ENCODE measurements at places on chromosomes 4 and X.
A peak's percentile ranks its signal among the peaks of the same experiment; 100 is the strongest.

GRCh38 chrX:133985967-133986683 lies 731 bp upstream of the GPC3 start:
- no peak for DNase-seq

DNA sequence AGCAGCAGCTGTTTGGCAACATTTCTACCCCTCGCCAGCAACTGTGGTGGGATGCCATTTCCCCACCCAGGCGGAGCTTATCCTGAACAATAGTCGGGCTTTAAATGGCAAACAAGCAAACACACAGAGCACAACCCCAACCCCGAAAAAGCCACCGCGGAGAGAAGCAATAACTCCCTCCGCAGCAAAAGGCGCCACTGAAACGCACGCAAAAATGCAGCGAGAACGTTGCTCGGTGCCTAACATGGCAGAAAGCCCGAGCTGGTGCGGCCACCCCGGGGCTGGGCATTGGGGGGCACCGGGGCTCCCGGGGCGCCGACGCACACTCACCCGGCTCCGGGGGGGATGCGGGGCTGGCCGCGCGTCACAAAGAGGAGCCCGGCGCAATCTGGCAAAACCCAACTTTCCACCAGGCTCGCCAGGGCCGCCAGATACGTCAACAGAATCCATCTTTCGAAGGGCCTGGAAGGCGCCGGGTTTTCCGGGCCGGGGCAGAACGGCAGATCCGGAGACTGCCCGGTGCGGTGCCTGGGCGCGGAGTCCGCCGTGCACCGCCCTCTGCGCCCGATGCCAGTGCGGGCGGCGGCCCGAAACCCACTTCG lies 818 bp downstream of the RAI2 start:
- no peak for DNase-seq

DNA sequence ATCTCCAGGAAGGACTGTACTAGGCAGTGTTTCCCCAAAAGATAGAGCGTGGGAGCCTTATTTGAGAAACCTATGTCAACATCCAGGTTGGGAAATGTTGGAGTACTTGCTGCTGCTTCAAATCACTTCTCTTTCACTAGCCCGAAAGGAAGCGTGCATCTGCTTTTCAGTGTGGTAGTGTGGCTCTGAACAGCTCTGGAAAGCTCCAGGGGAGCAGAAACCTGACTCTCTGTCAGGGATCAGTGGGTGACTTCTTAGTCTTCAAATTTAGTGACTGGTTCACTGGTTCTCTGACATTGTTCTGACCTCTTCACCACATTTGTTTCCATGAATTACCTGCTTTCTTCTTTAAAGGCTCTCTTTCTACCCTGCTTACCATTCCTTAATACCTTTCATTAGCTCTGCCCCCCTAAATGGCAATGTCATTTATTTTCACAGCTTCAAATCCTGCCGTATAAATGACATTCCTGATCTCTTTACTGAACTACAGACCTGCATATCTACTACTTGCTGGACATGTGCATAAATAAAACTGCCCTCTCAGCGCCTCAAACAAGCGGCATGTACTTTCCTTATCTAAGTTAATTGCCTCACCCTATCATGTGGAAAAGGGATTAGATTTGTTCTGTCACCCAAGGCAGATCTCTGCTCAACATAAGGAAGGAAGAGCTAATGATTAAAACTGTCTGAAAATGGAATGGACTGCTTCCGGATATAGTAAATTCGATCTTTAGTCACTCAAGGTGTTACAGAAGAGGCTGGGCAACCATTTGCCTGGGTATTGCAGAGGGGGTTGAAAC lies 37.0 kb downstream of the DLG3 start:
- DNase-seq: no peak

DNA sequence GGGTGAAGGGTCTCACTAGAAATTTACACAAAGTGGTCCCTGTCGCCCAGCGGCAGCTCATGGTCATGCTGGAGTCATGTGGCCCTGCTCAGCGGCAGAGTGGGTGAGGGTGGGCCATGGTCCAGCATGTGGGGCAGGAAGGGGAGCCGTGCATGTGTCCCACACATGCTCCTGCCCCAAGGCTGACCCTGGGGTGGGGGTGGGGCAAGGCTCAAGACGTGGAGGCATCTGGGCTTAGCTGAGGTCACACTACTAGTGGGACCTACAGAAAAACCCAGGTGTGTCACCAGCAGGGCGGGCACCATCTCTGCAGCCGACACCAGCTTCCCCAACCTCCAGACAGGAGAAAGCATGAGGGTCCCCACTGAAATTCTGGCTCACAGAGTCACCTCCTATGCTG lies 42.4 kb downstream of the EVC start:
- no peak for DNase-seq

GRCh38 chrX:40933706-40934425 lies 151.4 kb upstream of the USP9X start:
- DNase-seq: peak; percentile 22

- DNase-seq: no peak
Observed at GRCh38 chr4:37973441-37973840, 13.2 kb downstream of the PTTG2 start.

GRCh38 chrX:7190157-7190556 lies 42.2 kb upstream of the PUDP start:
- DNase-seq: no peak

DNA sequence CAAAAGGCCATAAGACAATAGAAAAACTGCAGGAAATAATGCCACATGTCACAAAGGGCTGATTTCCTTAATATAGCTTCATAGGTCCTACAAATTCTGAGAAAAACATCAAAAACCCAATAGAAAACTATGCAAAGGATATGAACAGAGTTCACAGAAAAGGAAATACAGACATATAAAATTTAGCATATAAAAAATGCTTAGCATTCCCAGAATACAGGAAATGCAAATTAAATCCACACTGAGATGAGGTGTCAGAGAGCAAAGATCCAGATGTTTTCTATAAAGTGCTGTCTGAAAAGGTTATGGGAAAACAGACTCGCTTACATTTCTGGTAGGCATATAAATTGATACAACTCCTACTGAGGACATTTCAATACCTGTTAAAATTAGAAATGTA lies 33.8 kb downstream of the TXK start:
- no peak for DNase-seq

GRCh38 chr4:116088771-116089170 lies 975.4 kb upstream of the NDST4 start:
- DNase-seq: no peak

DNA sequence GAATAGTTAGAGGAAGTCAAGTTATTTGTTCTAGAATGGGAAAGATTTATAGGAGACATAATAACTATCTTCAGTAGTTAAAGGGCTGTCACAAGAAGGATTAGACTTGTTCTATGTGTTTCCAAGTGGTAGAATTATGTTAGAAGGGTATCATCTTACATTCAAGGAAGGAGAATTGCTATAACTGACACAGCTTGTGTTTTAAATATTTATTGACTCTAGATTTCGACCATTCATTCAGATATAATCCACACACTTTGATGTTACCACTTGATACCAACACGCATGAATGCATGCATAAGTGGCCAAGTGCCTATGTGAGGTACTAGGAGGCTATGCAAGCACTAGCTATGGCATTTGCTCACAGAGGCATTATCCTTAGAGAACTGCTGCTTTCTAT lies 122.7 kb downstream of the CCNB3 start:
- DNase-seq: no peak

DNA sequence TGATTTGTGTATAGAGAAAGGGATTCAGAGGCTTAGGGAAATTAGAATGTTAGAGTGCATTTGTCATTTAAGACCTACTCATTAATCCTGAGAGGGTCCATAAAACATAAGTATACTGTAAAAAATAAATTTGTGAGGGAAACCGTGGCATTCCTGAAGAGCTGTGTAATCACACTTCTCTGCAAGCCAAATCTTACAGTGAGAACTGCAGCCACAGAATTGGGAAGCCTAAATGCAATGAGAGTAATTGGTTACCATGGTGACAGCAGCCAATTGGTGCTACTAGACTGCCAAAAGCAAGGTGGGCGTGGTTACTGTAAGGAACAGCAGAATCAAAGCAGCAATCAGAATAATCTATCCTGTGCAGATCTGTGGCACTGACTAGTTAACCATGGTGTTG lies 345.2 kb upstream of the GRID2 start:
- no peak for DNase-seq

DNA sequence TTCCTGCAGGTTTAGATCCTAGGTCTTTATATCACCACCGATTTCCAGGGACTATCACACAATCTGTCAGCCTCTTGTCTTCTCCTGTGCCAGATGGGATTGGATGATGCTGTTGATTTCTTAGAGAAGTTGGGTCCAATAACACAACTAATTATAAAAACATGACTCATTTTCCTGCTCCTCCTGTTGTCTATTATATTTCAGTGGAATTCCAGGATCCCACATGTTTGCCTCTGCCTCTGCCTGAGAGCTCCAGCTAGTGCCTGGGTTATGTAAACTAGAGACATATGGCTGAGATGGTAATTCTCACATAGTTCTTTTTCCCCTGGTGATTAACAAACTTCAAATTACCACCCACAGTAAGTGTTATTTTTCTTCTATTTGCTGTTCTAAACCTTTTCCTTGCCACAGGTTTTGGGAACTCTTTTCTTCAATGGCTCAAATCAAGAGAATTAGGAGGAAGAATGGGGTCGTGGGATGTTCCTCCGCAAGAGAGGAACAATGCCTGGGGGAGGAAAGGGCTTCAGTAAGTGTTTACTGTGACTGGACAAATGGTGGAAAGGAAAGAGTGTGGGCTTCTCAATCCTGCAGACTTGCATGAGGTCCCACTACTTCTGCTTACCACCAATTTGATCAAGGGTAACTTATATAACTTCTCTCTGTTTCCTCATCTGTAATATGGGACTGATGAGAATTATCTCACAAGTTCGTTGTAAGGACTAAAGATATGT lies 3.4 kb upstream of the HOPX start:
- DNase-seq: no peak

DNA sequence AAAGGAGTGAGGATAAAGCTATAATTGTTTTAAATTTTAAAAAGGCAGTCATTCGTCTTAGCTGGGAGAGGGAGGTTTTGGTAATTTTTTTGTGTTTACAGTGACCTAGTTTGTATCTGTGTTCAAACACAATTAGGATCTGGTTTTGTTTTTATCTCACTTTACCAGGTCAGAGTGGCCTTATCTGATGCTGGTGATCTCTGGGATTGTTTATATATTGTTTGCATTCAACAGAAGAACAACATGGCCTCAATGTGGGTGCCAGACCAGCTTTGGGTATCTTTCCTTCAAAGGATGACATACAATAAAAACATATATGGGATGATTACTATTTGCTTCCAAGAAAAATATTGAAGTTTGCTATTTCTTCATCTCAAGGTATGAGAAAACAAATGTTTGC lies 272.2 kb upstream of the UGT8 start:
- no peak for DNase-seq

GRCh38 chrX:19904778-19905367 lies 17.5 kb upstream of the SH3KBP1 start:
- DNase-seq: peak; percentile 66

DNA sequence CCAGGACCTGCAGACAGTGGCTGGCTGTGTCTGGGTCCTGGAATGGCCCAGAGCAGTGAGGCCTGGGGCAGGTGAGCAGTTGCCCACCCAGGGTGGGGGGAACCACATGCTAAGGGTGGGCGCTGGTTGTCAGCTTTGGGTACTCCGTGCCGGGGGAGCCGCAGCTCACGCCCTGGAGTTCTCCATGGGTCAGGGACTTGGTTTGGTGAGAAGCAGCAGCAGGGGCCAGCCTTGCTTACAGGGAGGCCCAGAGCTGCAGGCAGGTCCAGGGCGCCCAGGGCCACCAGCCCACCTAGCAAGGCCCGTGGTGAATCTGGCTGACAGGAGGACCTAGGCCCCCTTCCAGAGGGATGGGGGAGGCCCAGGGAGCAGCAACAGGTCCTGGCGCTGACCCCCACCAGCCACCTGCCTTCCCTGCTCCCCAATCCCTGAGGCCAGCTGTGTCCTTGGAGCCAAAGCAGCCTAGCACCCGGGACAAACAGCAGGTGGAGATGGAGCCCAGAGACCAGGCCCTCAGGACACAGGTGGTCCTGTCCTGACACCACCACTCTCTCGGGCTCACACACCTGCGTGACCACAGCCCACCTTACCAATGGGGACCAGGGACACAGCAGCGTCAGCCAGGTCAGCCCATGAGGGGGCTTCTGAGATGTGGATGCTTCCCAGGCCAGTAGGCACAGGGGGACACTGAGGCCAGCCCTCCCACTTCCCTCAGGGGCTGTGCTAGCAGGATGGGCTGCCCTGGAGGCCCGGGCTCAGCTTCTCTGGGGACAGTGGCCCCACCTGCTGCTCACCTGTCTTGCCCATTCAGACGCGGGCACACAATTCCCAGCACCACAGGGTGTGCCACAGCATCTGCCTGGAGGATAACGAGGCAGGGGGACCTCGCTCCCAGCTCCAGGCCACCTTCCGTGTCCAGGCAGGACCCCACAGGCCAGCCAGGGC lies 3.5 kb downstream of the MXD4 start:
- DNase-seq: no peak

DNA sequence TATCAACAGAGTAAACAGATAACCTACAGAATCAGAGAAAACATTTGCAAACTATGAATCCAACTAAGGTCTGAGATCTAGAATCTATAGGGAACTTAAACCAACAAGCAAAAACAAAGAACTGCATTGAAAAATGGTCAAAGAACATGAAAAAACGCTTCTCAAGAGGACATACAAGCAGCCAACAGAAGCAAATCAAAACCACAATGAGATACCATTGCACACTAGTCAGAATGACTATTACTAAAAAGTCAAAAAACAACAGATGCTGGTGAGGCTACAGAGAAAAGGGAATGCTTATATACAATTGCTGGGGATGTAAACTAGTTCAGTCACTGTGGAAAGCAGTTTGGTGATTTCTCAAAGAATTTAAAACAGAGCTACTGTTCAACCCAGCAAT lies 255.7 kb downstream of the TMEM47 start:
- DNase-seq: no peak

DNA sequence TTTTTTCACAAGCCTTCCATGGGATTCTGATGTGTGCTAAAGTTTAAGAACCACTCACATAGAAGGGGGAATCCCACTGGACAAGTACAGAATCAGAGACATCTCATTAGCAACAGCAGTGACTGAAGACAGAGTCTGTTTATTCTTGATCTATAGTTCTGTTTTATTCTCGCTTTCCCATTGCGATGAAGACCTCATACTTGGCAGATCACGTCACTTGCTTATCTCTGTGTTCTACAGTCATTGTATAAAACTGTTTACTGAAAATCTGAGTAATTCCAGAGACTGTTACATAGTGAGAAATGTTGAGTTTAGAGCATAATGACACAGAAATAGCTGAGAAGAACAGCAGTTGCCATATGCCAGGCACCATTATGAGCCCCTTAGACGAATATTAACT lies 185.5 kb downstream of the PTTG2 start:
- DNase-seq: no peak

DNA sequence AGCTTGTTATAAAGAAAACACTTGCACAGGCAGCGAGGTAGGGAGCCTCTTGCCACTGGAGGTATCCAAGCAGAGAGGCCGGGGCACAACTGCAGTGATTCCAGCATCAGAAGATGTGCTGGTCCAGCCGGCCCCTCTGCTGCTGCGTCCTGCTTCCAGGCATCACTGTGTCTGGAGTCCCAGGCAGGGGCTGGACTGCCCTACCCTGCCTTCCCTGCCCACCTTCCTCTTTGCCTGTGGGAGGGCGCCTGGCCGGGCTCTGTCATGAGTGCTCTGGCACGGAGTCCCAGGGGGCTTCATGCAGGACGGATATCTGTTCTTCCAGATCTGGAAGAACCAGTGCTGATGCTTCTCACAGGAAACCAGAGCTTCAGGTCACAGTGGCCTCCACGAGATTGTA lies 187.6 kb upstream of the PSAPL1 start:
- no peak for DNase-seq

GRCh38 chr4:26741491-26741871 lies 119.2 kb upstream of the STIM2 start:
- DNase-seq: no peak

Measured in RPMI8226 (cell line).